ENCODE measurements at places on chromosomes 4 and X. TPM values are rescaled to one million over a fixed set of nuclear protein-coding genes. Genes with fewer than 3 reads are reported as not detected.

Gene PHOX2B
- total RNA-seq: not detected

Gene EREG
- under 0.01 TPM for total RNA-seq

Gene ARHGAP24
- 24.2 TPM for total RNA-seq

Gene CT45A1
- total RNA-seq: not detected

Gene GPRASP2
- total RNA-seq: 12.4 TPM

Gene SPIN2A
- total RNA-seq: 0.17 TPM

Gene KLHL34
- total RNA-seq: not detected

Gene PNMA5
- not detected for total RNA-seq
